Left ventricle myocardium superior (tissue), 1 donor: ENCODE measurements at places on chromosomes 1 and 21. TPM values are rescaled to one million over a fixed set of nuclear protein-coding genes. Genes with fewer than 3 reads are reported as not detected.

GRCh38 chr1:228075801-228076271, 6.7 kb upstream of the ARF1 start:
- no peak for DNase-seq

PROX1 gene
- total RNA-seq: 95.0 TPM

TMEM269 gene
- total RNA-seq: not detected

GRCh38 chr1:202017749-202018467, 7.5 kb downstream of the ELF3 start:
- no peak for DNase-seq

DNA sequence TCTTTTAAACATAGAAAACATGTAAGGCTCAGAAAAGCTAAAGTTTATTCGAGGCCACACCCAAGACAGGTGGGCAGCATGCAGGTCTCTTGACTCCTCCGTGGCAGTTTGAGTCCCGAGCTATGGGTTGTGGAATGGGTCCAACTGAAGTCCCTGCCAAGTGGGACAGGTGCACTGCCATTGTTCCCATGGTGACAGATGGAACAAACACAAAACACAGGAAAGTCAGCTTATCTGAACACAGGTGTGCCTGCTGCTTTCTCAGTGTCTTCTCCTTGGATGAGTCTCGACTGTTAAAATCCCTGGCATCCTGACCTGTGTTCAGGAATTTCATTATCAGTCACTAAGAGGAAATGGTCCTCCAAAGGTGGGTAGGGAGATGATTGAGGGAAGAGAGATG, 99.0 kb upstream of the RAB4A start:
- no peak for DNase-seq

DNA sequence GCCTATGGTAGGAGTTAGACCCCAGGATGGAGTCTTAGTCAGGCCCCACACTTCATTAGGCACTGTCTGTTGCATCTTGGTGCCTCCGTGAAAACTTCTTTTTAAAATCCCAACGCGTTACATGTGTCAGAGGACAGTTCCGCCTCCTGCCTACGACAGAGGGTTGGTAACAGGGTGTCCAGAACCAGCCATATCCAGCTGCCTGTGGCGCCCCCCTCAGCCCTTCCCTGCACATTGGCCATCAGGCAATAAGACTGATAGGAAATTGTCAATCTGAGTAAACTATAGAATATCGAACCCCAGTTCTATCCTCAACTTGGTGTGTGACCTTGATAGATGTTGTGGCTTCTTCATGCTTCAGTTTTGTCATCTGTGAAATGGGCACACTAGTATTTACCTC, 108.6 kb upstream of the CSF3R start:
- DNase-seq: no peak
